ENCODE measurements at places on chromosomes 4 and X. TPM values are rescaled to one million over a fixed set of nuclear protein-coding genes. Genes with fewer than 3 reads are reported as not detected.

The FAM47A gene
- not detected for total RNA-seq

GRCh38 chr4:140284456-140284855, 89.0 kb upstream of the SCOC start:
- DNase-seq, result no peak
- H3K4me3 ChIP-seq, result no peak overlapping the region
- peaks cover 8% of the 10 kb centered on the region for H3K27me3 ChIP-seq
- no peak overlapping the region for H3K27ac ChIP-seq
- no peaks in the 10 kb centered on the region for H3K36me3 ChIP-seq

DNA sequence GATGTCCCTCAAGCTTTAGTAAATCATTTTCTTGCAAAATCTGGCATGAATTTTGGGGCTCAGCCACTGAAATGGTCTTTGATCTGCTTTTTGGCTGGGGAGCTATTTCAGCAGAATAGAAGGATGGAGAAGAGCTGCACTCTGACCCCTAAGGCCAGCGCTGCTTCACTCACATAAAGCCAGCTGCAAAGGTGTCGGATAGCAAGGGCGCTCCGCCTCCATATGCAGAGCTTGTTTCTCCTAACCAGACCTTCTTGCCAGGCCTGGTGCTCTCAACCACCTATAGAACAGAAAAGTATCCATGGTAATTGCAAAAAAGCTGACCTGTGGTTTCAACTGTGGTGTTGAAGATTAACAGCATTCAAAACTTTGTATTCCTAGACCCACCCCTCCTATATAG, 24.1 kb upstream of the COQ2 start:
- no peaks in the 10 kb centered on the region for H3K27me3 ChIP-seq
- no peaks in the 10 kb centered on the region for H3K4me1 ChIP-seq
- no peak for DNase-seq
- H3K36me3 ChIP-seq, result peaks cover 25% of the 10 kb centered on the region

The EXOC1L gene
- total RNA-seq, result not detected

DNA sequence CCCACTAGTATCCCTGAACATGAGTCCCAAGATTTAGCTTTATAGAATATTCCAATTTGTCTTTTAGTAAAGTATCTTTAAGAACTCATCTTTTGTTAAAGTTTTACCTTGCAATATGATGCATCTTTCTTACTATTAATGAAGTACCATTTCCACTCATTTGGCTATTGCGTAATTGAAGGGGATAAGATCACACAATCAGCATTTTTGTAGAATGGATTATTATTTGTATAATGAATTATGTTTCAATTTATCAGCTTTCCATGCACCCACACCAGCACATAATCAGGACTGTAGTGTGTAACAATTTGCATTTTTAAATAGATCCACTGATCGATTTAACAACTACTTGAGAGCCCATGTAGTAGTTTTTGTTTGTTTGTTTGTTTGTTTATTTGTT, 1364.9 kb upstream of the IGFBP7 start:
- no peak for DNase-seq
- no peaks in the 10 kb centered on the region for H3K36me3 ChIP-seq
- H3K27me3 ChIP-seq, result no peaks in the 10 kb centered on the region
- H3K4me3 ChIP-seq, result no peak overlapping the region
- H3K4me1 ChIP-seq, result no peaks in the 10 kb centered on the region
- no peak overlapping the region for H3K27ac ChIP-seq

DNA sequence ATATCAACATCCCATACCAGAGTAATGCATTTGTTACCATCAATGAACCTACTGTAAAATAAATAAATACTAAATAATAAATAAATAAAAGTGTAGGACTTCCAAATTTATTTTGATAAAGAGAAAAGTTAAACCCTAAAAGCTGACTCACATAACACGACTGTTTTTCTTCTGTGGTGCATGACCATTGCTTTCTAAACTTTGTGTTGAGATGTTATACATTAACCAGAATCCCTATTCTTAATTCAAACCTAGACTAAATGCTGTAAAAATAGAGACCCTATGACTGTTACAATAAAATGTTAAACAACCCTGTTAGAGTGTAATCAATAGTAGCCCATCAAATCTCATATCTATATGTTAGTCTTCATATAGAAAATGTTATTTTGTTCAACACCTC, 20.9 kb upstream of the PRMT9 start:
- H3K36me3 ChIP-seq, result no peaks in the 10 kb centered on the region
- no peak overlapping the region for H3K4me3 ChIP-seq
- no peak overlapping the region for H3K27ac ChIP-seq
- no peak for DNase-seq
- peaks cover 3% of the 10 kb centered on the region for H3K4me1 ChIP-seq
- peaks cover 16% of the 10 kb centered on the region for H3K27me3 ChIP-seq

The EFHC2 gene
- not detected for total RNA-seq

The RNF212 gene
- 1.8 TPM for total RNA-seq

GRCh38 chr4:20326977-20327376, 75.3 kb downstream of the SLIT2 start:
- no peak overlapping the region for H3K4me3 ChIP-seq
- H3K27me3 ChIP-seq, result no peaks in the 10 kb centered on the region
- H3K36me3 ChIP-seq, result no peaks in the 10 kb centered on the region
- no peaks in the 10 kb centered on the region for H3K4me1 ChIP-seq

- H3K4me1 ChIP-seq, result peaks cover 6% of the 10 kb centered on the region
- no peak overlapping the region for H3K27ac ChIP-seq
- peaks cover 3% of the 10 kb centered on the region for H3K36me3 ChIP-seq
- H3K4me3 ChIP-seq, result no peak overlapping the region
- H3K27me3 ChIP-seq, result no peaks in the 10 kb centered on the region
- DNase-seq, result peak; percentile 67
Measured at GRCh38 chrX:110145854-110146253, 142.9 kb downstream of the TMEM164 start.

GRCh38 chr4:8351931-8352367, 82.4 kb downstream of the HTRA3 start:
- H3K4me1 ChIP-seq, result no peaks in the 10 kb centered on the region
- no peak overlapping the region for H3K27ac ChIP-seq
- no peaks in the 10 kb centered on the region for H3K36me3 ChIP-seq
- no peak for DNase-seq

The TGIF2LX gene
- total RNA-seq, result not detected

DNA sequence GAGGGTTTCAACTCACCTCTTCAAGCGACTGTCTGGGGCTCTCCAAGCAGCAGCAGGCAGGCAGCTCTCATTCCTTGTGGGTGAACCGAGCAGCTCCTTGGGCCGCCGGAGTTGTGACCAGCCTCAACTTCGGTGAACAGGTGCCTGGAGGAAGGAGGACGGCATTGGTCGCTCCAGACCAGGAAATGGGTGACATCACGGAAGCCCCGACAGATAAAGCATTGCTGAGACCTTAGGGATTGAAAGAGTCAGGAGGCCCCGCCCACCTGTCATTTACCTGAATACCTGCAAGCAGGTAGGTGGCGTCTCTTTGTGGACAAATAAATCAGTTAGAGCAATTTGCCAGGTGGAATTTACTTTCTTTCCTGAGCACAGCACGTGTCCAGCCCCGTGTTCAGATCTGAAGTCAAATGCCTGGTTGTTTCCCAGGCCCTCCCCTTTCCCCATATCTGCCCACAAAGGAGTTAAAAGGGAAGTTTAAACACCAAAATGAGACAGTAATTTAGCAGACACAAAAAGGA, at the start of gene LNX1:
LNX1 (minus strand) TSS at position 115 of the 521 bp plus-strand sequence. CDS start 17,484 bp downstream, outside the sequence.
- H3K27ac ChIP-seq, result no peak within 1 kb of the TSS
- no peaks in the 10 kb centered on the region for H3K4me1 ChIP-seq
- no peaks in the 10 kb centered on the region for H3K36me3 ChIP-seq
- no peak within 1 kb of the TSS for H3K4me3 ChIP-seq
- H3K27me3 ChIP-seq, result peaks cover 28% of the 10 kb centered on the region
- no peak for DNase-seq

GRCh38 chr4:675036-675882, 917 bp downstream of the MYL5 start:
- peak overlapping the region; percentile 91 for H3K27ac ChIP-seq
- peaks cover 8% of the 10 kb centered on the region for H3K4me1 ChIP-seq
- H3K27me3 ChIP-seq, result no peaks in the 10 kb centered on the region

DNA sequence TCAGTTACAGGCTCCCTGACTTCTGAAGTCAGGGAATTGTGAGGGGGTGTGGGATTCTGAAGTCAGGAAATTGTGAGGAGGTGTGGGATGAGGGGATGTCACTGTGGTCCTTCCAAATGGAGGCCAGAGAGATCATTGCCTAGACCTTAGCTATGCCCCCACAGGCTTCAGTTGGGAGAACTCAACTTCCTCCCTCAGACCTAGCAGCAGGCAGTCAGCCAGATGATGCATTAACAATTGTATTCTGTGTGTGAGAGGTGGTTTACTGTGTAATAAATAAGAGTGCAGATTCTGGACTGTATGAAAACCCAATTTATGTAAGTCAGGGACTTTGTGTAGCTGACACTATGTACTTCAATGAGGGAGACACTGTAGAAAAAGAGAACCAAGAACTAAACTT, 65.7 kb downstream of the FREM3 start:
- peaks cover 4% of the 10 kb centered on the region for H3K27me3 ChIP-seq
- H3K27ac ChIP-seq, result no peak overlapping the region
- no peaks in the 10 kb centered on the region for H3K4me1 ChIP-seq
- DNase-seq, result no peak
- H3K4me3 ChIP-seq, result no peak overlapping the region

The SLC34A2 gene
- not detected for total RNA-seq

DNA sequence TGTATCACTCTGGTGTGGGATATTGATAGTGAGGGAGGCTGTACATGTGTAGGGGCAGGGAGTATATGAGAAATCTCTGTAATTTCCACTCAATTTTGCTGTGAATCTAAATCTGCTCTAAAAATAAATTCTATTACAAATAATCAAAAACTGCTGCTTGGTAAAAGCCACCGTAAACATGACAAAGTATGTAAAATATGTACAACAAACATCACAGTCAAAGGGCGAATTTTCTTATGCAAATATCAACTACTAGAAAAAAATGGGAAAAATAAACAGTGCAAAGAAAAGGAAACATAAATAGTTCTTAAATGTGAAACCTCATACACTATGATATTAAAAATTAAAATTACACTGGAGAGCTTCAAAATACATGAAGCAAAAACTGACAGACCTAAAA, 105.1 kb upstream of the DCLK2 start:
- no peak overlapping the region for H3K4me3 ChIP-seq
- H3K4me1 ChIP-seq, result no peaks in the 10 kb centered on the region
- DNase-seq, result no peak
- no peak overlapping the region for H3K27ac ChIP-seq

- H3K27me3 ChIP-seq, result no peaks in the 10 kb centered on the region
- DNase-seq, result no peak
- H3K27ac ChIP-seq, result no peak overlapping the region
- no peak overlapping the region for H3K4me3 ChIP-seq
- H3K4me1 ChIP-seq, result no peaks in the 10 kb centered on the region
Measured at GRCh38 chr4:31045151-31045550, 325.0 kb downstream of the PCDH7 start.

The GUCY1A1 gene
- total RNA-seq, result not detected

The NUDT6 gene
- total RNA-seq, result 10.0 TPM

DNA sequence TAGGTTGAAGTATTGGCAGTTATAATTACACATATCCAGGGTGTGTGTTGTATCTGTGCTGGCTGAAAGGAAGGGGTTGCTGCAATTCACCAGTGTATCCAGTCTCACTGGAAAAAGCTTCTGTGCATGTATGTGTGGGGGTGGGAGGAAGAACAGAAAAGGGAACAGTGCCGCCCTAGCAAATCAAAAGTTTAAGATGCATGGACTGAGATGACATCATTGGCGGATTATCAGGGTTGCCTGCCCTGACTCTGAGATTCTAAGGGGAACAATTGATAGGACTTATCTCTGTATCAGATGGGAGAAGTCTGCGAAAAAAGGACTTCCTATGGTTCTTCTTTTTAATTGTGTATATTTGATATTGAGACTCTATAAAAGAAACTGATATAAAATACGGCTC, 3.5 kb downstream of the SLC25A43 start:
- H3K36me3 ChIP-seq, result peaks cover 3% of the 10 kb centered on the region
- H3K27me3 ChIP-seq, result no peaks in the 10 kb centered on the region
- H3K4me3 ChIP-seq, result no peak overlapping the region
- peaks cover 14% of the 10 kb centered on the region for H3K4me1 ChIP-seq

The STK32B gene
- total RNA-seq, result not detected

The BEND2 gene
- not detected for total RNA-seq

The TEC gene
- total RNA-seq, result 2.7 TPM

DNA sequence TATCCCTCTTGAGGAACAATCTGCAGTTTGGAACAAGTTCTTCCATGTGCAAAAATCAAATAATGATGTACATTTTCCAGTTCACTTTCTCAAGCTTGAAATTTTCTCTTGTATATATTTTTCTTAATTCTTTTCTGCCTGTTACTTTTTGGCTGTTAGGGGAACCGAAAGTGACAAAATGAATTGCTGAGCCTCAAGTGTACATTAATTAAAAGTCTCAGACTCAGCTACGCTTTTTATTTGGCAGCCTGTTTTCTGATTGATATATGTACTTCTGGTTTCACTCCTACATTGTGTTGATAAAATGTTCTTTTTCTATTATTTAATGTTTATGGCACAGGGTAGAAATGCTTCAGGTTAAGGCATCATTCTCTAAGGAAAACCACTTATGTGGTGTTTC, 999.5 kb downstream of the PDHA2 start:
- DNase-seq, result no peak
- H3K27ac ChIP-seq, result no peak overlapping the region
- H3K4me3 ChIP-seq, result no peak overlapping the region
- no peaks in the 10 kb centered on the region for H3K36me3 ChIP-seq
- no peaks in the 10 kb centered on the region for H3K4me1 ChIP-seq

- no peaks in the 10 kb centered on the region for H3K27me3 ChIP-seq
- no peaks in the 10 kb centered on the region for H3K4me1 ChIP-seq
- DNase-seq, result no peak
- no peaks in the 10 kb centered on the region for H3K36me3 ChIP-seq
Measured at GRCh38 chrX:17160975-17161374, 214.0 kb upstream of the NHS start.

- H3K36me3 ChIP-seq, result no peaks in the 10 kb centered on the region
- no peaks in the 10 kb centered on the region for H3K4me1 ChIP-seq
- H3K27ac ChIP-seq, result no peak overlapping the region
- DNase-seq, result no peak
- no peaks in the 10 kb centered on the region for H3K27me3 ChIP-seq
- H3K4me3 ChIP-seq, result no peak overlapping the region
Measured at GRCh38 chr4:175376287-175376977, 435.6 kb downstream of the GPM6A start.

- H3K4me1 ChIP-seq, result no peaks in the 10 kb centered on the region
- H3K4me3 ChIP-seq, result no peak overlapping the region
- H3K36me3 ChIP-seq, result no peaks in the 10 kb centered on the region
- no peaks in the 10 kb centered on the region for H3K27me3 ChIP-seq
Measured at GRCh38 chrX:148643460-148643859, 143.0 kb downstream of the AFF2 start.
